ENCODE measurements at places on chromosomes 4 and X.

- DNase-seq: no peak
Measured at GRCh38 chr4:140335076-140335475, 38.4 kb upstream of the SCOC start.

DNA sequence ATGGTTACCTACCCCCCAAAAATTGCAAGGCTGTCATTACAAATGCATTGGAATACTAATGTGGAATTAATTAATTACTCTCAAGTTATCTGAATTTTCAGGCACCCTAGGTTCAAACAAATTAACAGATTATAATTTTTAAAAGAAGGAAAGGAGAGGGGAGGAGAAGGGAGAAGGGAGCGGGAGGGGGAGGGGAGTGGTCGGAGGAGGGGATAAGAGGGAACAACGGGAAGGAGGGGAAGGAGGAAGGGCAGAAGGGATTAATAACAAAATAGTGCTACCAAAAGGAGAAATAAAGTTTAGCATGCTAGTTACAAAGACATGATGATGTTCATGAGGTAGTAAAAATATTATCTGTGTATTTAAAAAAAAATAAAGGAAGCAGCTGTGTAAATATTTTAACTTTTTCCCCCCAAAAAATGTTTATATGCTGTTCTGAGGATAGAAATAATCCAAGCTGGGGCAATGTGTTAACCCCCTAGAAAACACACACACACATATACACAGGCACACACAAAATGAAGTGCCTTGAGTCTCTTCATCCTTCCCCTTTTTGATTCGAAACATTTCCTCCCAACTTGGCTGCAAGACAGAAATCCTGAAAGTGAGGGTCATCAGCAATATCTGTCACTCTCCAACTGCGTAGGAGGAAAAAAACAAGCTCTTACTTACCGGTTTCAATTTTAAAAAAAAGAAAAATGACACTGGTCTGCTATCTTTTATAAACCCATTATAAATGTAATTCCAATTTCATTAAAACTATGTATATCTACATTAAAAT is 58.8 kb downstream of the PPP3CA start:
- DNase-seq: no peak

DNA sequence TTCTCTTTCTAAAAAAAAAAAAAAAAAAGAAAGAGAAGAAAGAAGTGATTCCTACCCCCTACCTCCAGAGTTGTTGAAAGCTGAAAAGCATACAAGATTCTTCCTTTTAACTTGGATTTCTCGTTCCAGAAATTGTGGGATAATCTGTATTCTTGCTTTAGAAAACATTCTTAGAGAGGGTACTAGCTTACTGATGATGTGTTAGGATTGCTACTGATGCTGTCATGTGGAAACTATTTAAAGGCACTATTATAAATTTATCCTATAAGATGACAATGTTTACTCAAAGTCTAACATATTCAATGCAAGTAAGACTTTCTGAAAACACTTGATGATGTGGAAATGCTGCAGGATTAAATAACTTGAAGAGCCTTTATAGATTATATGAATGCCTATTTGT is 204.0 kb upstream of the PUDP start:
- no peak for DNase-seq

DNA sequence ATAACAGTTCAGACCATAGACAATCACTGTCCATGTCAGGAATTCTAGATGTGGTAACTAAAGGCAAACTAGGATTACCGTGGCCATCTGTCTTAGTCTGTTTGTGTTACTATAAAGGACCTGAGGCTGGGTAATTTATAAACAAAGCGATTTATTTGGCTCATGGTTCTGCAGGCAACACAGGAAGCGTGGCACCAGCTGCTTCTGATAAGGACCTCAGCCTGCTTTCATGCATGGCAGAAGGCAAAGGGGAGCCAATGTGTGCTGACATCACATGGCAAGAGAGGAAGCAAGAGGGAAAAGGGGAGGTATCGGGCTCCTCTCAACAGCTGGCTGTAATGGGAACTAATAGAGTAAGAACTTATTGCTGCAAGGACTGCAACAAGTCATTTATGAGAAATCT is 376.7 kb downstream of the GPM6A start:
- DNase-seq: no peak

- no peak for DNase-seq
Measured at GRCh38 chr4:14667624-14668151, 334.6 kb upstream of the CPEB2 start.

DNA sequence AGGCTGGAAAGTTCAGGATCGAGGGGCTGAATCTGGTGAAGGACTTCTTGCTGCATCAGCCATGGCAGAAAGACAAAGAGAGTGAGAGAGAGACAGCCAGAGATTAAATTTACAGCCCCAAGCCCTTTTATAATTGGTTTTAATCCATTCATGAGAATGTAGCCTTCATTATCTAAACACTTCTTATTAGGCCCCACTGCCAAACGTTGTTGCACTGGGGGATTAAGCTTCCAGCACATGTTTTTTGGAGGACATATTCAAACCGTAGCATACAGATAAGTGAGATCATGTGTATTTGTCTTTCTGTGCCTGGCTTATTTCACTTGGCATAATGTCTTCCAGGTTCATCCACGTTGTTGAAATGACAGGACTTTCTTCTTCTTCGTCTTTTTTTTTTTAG is 524.7 kb downstream of the SPRY1 start:
- DNase-seq: no peak

DNA sequence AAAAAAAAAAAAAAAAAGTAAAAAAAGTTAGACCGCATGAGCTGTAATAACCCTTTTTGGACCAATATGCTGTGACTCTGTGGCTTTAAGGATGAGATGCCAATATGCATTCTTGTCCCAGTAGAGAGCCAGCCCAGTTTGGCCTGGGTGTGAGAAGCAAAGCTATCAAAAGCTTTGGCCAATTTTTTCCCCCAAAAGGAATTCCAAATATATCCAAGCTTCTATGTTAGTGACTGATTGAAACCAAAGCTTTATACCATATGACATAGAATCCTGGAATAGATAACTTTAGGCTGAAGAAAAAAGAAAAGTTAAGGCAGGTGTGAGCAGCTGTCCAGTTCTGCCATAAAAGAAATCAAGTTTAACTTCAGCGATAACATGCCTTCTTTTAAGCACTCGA is 30.5 kb upstream of the RBPJ start:
- DNase-seq: no peak

- DNase-seq: peak; percentile 4
Measured at GRCh38 chrX:12890467-12890866, 16.0 kb upstream of the TLR8 start.

GRCh38 chr4:100268789-100269188 is 78.5 kb upstream of the DDIT4L start:
- DNase-seq: no peak

DNA sequence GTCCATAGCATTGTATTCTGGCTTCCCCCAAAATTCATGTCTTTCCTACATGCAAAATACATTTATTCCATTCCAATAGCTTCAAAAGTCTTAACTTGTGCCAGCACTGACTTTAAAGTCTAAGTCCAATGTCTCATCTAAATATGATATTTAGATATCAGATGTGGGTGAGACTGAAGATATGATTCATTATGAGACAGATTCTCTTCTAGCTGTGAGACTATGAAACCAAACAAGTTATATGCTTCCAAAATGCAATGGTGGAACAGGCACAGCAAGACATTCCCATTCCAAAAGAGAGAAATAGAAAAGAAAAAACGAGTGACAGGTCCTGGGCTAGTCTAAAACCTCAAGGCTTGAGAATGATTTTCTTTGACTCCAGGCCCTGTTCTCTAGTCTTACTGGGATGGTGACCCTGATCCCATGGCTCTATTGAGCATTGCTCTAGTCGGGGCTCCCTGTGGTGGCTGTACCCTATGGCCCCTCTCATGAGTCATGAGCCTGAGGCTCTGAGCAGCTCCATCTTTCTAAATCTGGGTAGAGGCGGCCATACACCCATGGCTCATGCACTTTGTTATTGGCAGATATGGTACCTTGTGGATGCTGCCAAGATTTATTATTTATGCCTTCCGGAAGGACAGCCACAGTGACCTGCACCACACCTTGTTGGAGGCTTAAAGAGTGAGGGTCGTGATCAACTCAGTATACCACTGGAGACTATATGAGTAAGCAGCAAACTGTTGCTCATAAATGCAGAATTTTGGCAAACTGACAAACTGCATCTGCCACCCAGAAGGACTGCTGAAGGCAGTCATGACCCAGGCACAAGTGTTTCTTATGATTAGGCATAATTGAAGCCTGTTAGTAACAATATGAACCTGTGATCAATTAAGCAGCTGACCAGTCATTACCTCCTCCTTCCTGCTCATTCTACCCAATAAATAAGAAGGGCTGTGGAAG is 38.5 kb upstream of the BOD1L1 start:
- DNase-seq: no peak

GRCh38 chr4:788636-789297 is 37.2 kb downstream of the CPLX1 start:
- DNase-seq: no peak

- DNase-seq: no peak
Measured at GRCh38 chr4:78168029-78168428, 110.9 kb downstream of the FRAS1 start.

GRCh38 chrX:76538860-76539259 is 111.3 kb downstream of the MAGEE1 start:
- no peak for DNase-seq

- DNase-seq: no peak
Measured at GRCh38 chrX:118965395-118965794, 9.0 kb upstream of the LONRF3 start.

- DNase-seq: peak; percentile 7
Measured at GRCh38 chr4:15648600-15648999, 6.6 kb downstream of the FBXL5 start.

- DNase-seq: no peak
Measured at GRCh38 chr4:152689615-152690501, 10.1 kb upstream of the TMEM154 start.

DNA sequence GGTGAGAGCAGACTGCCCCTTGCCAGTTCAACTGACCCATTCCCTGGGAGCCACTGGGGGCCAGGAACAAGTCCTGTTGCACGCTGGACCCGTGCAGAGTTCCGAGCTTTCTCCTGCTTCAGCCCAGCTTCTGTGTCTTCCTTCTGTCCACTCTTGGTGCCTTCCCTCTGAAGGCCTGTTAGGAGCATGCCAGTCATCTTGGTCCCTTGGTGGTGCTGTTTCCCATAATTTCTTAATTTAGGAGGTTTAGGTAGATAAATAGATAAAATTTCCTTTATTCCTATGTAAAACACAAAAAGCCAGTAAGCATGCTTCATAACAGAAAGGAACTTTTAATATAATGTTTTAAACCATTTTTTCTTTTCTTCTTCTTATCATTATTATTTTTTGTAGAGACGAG is 672.7 kb downstream of the CCSER1 start:
- no peak for DNase-seq

Measured in activated CD4-positive, alpha-beta T cell treated with anti-CD3 and anti-CD28 coated beads, Interleukin-2, Interleukin-6, amounts not matched to agents 100 ng/mL and 50 ng/mL, durations not matched to agents 16 hours and 8 hours (primary cell).